ENCODE measurements at places on chromosomes 1 and 21. TPM values are rescaled to one million over a fixed set of nuclear protein-coding genes. Genes with fewer than 3 reads are reported as not detected.

KANK4 gene
- total RNA-seq = 0.66 TPM

- H3K27ac ChIP-seq = no peak overlapping the region
- no peak for DNase-seq
- H3K36me3 ChIP-seq = no peaks in the 10 kb centered on the region
- H3K27me3 ChIP-seq = no peaks in the 10 kb centered on the region
Measured at GRCh38 chr1:93317207-93317606, 28.5 kb upstream of the DR1 start.

IL19 gene
- not detected for total RNA-seq

DNA sequence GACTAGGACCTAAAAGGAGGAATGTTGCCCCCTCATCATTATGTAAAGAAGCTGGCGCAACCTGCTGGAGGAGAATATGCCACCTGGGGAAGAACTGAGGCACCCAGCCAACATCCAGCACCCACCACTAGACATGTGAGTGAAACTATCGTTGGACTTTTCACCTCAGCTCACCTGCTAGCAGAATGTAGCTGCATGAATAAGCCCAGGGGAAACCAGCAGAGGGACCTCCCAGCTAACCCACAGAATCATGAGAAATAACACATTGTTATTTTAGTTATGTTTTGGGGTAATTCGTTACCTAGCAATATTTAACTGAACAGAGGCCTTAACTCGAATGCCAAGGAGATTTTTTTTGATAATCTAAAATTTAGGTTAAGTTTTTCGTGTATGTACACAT is 542.5 kb upstream of the DAB1 start:
- H3K36me3 ChIP-seq = no peaks in the 10 kb centered on the region
- H3K27me3 ChIP-seq = no peaks in the 10 kb centered on the region
- no peak for DNase-seq

GRCh38 chr1:46219551-46220520 is 16.7 kb downstream of the LURAP1 start:
- H3K27ac ChIP-seq = no peak overlapping the region
- no peak for DNase-seq
- no peaks in the 10 kb centered on the region for H3K27me3 ChIP-seq
- no peaks in the 10 kb centered on the region for H3K36me3 ChIP-seq
- H3K4me1 ChIP-seq = no peaks in the 10 kb centered on the region
- H3K4me3 ChIP-seq = no peak overlapping the region

- H3K36me3 ChIP-seq = no peaks in the 10 kb centered on the region
- no peak overlapping the region for H3K4me3 ChIP-seq
- H3K27me3 ChIP-seq = no peaks in the 10 kb centered on the region
- DNase-seq = no peak
- H3K27ac ChIP-seq = no peak overlapping the region
- no peaks in the 10 kb centered on the region for H3K4me1 ChIP-seq
Measured at GRCh38 chr1:201002510-201002909, 21.0 kb downstream of the KIF21B start.

DNA sequence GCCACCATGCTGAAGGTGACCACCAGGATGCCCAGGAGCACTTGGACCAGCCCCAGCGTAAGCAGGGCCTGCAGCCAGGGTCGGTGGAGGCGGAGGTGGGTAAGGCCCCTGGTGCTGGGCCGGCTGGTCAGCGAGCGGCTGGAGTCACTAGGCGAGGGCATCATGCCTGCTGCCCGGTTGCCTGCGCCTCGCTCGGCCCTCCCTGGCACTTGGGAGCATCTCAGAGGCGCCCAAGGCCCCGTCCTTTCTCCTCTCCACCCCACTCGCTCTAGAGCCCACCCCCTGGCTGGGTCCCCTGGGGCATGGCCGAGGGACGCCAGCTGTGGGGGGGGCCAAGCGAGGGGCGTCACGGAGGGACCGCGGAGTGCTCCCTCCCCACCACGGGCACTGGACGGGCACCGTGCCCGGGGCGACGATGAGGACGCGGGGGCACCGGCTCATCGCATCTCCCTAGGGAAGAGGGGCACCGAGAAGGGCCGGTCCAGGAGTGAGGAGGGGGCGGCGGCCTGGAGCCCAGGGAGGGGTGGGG is 505 bp downstream of the ENTREP3 start:
- H3K4me3 ChIP-seq = peak overlapping the region; percentile 97
- peak overlapping the region; percentile 96 for H3K27ac ChIP-seq
- peaks cover 10% of the 10 kb centered on the region for H3K4me1 ChIP-seq
- peaks cover 4% of the 10 kb centered on the region for H3K36me3 ChIP-seq
- H3K27me3 ChIP-seq = no peaks in the 10 kb centered on the region

DNA sequence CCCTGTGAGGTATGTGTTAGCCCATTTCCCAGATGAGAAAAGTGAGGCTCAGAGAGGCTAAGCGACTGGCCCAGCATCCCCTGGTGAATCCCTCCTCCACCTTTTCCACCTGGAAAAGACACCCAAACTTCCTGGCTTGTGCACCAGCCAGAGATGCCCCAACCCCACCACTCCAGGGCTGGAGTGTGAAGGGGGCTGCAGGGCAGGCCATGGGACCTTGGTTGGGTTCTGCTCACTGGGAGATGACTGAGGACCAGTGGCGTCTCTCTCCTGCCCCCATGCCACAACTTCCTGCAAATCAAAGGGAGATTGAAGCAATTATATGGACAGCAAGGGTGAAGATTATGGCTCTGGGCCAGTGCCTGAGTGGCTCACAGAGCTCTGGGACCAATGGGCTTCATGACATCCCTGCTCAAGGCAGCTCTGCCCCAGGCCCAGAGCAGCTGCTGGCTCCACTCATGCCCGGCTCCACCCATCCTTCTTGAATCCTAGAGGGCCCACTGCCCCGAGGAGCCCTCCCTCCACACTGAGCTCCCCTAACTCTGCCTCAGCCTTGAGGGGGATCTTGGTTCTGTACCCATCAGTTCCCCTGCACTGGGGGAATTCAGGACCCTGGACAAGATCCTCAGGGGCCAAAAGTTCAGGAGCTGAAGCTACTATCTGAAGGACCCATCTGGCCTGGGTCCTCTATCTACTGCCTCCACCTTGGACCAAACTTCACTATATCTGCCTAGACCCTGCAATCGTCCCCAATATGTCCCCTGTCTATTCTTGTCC is 416.9 kb downstream of the PTPRU start:
- H3K4me3 ChIP-seq = no peak overlapping the region
- DNase-seq = no peak
- no peaks in the 10 kb centered on the region for H3K4me1 ChIP-seq
- no peak overlapping the region for H3K27ac ChIP-seq

DNA sequence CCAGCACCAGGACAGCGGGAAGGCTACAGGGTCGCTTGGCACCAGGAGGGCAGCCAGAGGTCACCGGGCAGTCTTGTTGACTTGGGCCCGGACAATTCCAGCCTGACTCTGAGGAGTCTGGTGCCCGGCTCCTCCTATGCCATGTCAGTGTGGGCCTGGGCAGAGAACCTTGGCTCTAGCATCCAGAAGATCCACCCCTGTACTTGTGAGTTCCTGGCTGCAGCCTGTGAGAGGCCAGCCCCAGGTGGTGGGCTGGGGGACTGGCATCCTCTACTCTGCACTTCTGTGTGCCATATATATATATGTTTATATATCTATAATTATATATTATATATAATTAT is 11.6 kb upstream of the PTPN7 start:
- no peak overlapping the region for H3K27ac ChIP-seq
- no peaks in the 10 kb centered on the region for H3K27me3 ChIP-seq
- no peak for DNase-seq
- H3K36me3 ChIP-seq = no peaks in the 10 kb centered on the region
- no peak overlapping the region for H3K4me3 ChIP-seq
- H3K4me1 ChIP-seq = no peaks in the 10 kb centered on the region

TNFRSF18 gene
- total RNA-seq = 1.9 TPM

USP48 gene
- total RNA-seq = 86.9 TPM

- no peak overlapping the region for H3K4me3 ChIP-seq
- H3K4me1 ChIP-seq = no peaks in the 10 kb centered on the region
- H3K27me3 ChIP-seq = no peaks in the 10 kb centered on the region
- no peak overlapping the region for H3K27ac ChIP-seq
- DNase-seq = no peak
Measured at GRCh38 chr21:32921632-32922230, 104.0 kb upstream of the OLIG2 start.

All from breast epithelium (tissue), 4 donors.